GM04503 (cell line): ENCODE measurements at places on chromosomes 4 and X.

GRCh38 chr4:118991686-118992085 is 103.0 kb downstream of the SYNPO2 start:
- DNase-seq = no peak

- no peak for DNase-seq
These were observed 504 bp downstream of the PRRG3 start for GRCh38 chrX:151695583-151696340.

- peak; percentile 39 for DNase-seq
These were observed 68.0 kb upstream of the ATXN3L start for GRCh38 chrX:13387666-13388494.

DNA sequence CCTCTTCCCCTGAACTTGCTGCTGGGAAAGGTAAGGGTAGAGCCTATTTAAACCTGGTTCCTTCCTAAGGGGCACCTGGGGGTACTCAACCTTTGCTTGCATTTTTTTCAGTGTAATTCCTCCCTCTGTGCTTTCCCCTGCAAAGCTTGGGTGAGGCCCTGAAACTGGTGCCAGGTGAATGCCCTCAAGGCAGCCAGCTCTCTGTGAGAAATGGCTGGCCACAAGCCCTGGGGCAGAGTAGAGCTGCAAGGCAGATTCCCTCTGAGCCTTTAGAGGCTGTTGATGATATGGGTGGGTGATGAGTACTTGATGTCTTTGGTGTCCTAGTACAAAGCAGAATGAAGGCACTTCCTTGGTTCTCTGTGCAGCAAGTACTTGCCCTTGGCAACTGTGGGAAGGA is 125.4 kb upstream of the DGKK start:
- no peak for DNase-seq

GRCh38 chr4:13615161-13615560 is 12.4 kb downstream of the BOD1L1 start:
- DNase-seq = no peak

- DNase-seq = no peak
These were observed 87.1 kb downstream of the TBC1D19 start for GRCh38 chr4:26670903-26671537.

DNA sequence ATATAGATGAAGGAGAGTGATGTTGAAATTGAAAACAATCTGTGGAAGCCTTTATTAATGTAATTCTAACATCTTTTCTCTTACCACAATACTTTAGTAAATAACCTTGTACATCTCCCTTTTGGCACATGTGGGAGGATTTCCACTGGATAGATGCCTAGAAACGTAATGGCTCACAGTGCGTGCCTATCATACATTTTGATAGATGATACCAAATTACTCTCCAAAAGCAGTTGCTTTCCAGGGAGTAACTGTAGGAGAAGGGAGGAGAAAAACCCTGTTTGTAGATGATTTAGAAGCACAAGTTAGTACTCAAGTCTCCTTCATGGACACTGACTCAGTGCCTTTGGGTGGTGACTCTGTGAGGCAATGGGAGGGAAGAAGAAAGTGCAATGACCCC is 476.3 kb downstream of the CCSER1 start:
- DNase-seq = no peak

- no peak for DNase-seq
These were observed 99.3 kb upstream of the BCOR start for GRCh38 chrX:40197071-40197470.

DNA sequence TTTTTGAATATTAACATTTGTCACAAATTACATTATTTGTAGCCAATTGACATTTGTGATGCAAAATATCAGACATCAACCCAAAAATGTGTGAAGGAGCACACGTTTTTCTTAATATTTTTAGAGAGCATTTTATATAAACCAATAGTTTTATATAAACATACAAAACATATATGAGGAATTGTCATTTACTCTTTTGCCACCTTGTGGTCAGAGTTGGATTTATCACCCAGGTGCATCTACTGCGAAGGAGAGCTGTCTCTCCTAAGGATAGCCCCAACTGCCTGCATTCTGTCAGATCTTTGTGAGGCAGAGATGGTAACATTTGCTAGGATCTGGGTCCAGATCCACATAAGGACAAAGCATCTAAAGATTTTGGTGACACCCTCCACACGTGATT is 2.5 kb upstream of the USP27X start:
- no peak for DNase-seq

DNA sequence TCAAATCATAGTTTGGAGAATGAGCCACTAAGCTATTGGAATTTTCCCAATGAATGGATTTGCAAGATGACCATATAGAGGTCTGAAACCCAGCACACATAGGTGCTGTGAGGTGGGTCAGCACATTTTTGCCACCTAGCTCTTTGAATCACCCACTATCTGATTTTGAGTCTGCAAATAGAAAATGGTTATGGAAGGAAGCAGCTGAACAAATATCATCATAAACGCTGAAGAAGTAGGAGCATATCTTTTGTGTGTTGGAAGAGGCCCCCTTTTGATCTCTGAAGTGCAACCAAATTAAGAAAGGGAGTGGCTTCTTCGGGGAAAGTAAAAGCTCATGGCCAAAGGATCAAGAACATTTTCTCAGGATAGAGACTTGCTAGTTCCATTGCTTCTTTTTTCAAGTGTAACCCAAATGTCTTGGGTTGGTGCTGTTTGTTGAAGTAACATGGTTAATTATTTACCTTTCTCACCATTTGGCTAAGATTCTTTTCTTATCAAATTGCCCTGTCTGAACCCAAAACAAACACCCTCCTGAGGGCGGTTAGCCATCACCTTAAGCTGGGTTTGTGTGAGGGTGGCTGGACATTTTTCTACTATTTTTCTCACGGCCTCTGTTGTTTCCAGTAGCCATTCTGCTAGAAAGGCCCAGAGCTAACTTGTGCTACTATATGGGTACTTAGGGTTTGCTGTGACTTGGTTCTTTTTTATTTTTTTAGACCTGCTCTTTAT is 18.4 kb upstream of the SORBS2 start:
- no peak for DNase-seq

DNA sequence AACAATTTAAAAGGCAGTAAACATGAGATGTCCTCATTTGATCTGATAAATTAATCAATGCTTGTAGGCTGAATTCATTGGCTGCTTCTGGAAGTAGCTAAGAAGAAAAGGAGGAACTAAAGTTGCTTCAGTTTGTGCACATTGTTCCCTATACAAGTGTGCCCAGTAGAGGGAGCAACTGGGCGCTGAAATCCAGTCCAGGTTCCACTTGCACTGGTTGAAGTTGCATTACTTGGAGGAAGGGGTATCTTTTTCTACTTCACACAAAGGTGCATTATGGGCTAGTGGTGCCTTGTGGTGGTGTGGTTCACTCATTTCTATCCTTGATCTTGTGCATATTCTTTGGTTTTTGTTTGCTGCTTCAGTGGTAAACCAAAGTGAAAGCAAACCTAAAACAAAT is 67.9 kb upstream of the SOX3 start:
- DNase-seq = peak; percentile 2

DNA sequence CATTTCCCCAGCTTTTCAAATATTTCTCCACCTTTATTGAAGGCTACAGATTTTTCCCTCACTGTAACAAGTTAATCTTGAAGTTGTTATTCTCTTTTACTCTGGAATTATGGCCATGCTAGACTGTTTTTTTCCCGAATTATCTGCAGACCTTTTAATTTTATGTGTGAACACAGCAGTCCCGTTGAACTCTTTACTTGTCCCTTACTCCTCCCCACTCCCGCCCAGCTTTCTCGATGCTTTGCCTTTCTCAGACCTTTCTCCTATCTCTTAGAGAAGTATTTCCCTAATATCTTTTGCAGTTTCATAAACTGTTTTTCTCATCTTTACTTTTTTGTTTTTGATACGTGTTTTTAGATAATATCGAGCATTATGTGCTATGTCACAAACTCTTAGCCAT is 776 bp downstream of the CEP44 start:
- no peak for DNase-seq

DNA sequence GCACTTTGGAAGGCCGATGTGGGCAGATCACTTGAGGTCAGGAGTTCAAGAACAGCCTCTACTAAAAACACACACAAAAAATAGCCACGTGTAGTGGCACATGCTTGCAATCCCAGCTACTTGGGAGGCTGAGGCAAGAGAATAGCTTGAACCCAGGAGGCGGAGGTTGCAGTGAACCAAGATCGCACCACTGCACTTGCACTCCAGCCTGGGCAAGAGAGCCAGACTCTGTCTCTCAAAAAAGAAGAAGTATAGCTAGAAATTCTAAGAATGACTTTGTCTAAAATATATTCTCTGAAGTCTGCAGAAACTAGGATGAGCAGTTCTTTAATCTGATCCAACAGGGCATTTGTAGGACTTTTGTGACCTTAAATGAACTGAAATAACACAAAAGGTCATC is 17.4 kb downstream of the RBM47 start:
- no peak for DNase-seq

DNA sequence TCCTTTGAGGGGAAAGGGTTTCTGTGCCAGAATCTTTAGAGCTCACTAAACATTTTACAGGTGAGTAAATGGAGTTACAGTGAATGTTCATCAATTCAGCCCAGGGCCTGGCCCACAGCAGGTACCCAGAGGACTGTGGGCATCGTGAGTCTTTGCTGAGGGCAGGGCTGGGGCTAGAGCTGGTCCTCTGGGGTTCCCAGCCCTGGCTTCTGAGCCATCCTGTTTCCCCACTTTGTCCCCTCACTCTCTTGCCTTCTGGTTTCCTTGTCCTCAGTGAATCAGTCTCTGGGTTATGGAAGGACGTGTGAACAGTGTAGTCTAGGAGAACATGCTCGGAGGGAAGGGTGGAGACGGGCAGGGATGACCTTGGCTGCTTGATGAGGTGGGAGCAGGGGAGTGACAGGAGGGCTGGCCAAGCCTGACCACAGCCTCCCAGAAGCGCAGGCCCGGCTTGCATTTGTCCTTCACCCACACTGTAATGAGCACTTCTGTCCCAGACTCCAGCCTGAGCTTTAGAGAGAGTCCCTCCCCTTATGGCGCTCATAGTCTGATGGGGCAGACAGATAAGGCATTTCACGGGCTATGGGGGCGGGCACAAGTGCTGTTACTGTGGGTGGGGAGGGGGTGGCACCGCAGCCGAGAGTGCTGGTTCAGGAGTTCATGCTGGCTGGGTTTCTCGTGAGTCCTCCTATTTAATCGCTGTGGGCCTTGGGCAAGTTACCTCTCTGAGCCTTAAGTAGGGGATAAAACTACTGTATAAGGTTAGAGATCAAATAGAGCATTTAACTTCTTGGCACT is 17.3 kb downstream of the TBC1D14 start:
- no peak for DNase-seq

- DNase-seq = no peak
These were observed 487.8 kb downstream of the BCOR start for GRCh38 chrX:39609941-39610340.

GRCh38 chrX:134622056-134622812 is 36.0 kb downstream of the PLAC1 start:
- peak; percentile 64 for DNase-seq

DNA sequence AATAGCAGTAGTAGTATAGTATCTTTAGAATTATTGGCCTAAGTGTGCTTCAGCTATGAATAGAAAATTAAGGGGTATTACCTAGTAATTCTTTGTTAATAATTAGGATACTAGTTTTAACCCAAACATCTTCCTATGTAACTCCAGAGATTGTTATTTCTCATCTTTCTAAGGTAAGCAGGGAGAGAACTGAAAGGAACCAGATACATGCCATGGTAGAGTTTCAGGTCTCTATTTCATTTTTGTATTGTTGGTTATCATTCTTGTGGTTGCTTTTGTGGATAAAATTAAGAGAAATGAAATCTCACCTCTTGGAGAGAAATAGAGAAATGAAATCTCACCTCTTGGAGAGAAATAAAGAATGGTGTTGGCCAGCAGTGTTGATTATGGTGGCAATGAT is 597.1 kb upstream of the CT83 start:
- no peak for DNase-seq

- no peak for DNase-seq
These were observed 836 bp downstream of the CLOCK start for GRCh38 chr4:55545641-55546505.

GRCh38 chr4:115489279-115489678 is 375.9 kb upstream of the NDST4 start:
- no peak for DNase-seq

DNA sequence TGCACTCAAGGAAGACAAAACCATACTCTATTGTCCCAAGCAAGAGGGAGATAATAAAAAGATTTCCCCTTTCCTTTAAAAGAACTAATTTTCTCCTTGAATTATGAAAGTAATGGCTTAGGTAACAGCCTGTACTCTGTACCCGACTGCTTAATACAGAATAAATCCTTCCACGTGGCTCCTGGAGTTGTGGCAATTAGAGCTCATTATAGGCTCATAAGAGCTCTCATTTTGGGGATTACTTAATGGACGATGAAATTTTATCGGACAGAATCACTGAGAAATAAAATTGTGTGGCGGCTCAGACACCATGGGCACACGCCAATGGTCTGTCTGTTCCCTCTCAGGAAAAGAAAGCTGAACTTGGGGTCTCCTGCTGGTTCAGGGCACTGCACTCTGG is 2.8 kb upstream of the GSX2 start:
- no peak for DNase-seq

DNA sequence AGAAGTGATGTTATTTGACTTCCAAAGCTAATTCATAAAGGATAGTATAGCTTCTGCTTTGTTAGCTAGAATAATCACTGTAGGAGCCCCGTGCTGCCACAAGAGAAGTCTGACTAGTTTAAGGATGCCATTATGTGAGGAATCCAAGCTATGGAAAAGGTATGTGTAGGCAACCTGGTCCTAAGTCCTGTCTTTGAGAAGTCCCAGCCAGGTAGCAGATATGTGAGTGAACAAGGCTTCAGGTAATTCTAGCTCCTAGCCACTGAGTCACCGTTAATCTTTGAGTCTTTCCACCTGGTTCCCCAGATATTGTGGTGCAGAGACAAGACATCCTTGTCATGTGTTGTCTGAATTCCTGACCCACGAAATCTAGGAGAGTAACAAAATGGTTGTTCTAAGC is 55.5 kb downstream of the BMP3 start:
- no peak for DNase-seq

DNA sequence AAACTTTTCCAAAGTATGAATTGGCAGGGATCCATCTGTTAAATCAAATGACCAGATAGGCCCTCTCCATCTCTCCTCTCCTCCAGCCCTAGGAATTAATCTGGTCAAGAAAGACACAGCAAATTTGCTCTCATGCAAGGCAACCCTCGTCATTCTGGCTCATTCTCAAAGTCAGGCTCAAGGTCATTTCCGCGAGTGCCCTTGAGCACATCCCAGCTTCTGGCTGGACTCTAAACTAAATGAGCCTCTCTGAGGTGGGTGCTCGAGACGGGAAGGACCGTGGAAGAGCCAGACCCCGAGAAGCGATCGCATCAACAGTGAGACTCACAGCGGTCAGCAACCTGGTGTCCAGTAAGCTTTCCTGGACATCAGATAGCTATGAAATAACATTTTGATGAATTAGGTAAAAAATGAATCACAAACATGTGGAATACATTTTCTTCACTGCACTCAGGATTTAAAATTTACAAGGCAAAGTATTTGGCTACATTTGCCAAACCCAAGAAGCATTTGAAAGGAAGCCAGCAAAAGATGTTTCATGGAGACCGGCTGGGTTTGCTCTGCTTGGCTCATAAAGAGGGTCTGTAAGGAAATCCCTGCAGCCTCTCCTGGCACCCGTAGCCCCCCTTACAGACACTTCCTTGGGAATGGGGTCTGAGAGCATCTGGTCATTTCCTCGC is 121.0 kb downstream of the ENPP6 start:
- peak; percentile 27 for DNase-seq
